Upper lobe of left lung (tissue), 6 donors: ENCODE measurements at places on chromosomes 2 and 18.

DNA sequence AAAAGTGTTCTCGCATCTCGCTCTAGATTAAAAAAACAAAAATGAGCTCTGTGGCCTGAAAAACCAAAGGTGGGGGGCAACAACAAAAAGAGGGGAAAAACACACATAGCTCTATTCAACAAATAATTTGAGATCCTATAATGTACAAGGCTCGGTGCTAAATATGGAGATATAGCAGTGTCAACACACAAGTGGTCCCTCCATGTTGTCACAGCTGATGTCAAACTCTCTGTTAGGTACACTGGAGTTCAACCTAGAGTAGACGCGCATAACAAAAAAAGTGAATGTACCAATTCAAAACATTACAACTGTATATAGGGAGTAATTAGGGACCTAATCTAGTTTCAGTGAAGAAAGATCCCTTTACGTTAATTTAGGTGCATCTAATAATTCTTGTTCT, 5.9 kb downstream of the NCL start:
- DNase-seq = no peak

DNA sequence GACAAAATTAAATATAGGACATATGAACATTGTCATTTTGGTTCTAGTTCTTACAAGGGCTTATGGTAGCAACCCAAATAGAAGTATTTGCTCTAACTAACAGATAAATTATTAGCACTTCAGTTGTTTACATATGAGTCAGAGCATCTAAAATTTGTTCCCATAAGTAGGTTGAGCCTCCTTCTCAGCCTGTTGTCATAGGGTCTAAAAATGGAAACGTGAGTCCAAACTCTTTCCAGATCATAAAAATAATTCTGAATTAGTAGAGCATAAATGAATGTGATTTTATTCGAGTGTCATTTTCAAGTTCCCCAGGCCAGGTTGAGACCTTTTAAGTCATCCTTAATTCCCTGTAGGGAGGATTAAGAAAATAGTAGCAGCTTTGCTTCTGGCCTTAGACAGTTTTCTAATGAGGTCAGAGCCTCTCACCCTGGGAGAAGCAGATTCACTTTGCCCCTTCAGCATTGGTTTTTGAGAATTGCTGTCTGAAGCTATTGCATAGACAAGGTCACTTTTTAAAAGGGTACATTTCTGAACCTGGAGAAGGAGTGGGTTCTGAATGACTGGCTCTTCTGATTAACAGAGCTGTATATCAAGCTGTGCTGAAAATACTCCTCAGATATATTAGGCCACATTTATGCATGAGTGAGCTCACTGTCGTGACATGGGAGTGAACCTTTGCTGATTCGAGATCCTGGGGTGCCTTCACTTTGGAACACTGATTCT, 164.3 kb downstream of the NEDD4L start:
- no peak for DNase-seq

- no peak for DNase-seq
Observed at GRCh38 chr2:186995092-186995491, 146.1 kb upstream of the ZSWIM2 start.

- no peak for DNase-seq
Observed at GRCh38 chr2:42028571-42029148, 19.2 kb upstream of the PKDCC start.

- DNase-seq = no peak
Observed at GRCh38 chr2:223052548-223053483, 826 bp downstream of the KCNE4 start.
